ENCODE measurements at places on chromosomes 1 and 21. TPM values are rescaled to one million over a fixed set of nuclear protein-coding genes. Genes with fewer than 3 reads are reported as not detected.
A peak's percentile ranks its signal among the peaks of the same experiment; 100 is the strongest.

The RUNX3 gene
- 2.1 TPM for total RNA-seq

GRCh38 chr1:218851586-218851985 is 322.1 kb upstream of the LYPLAL1 start:
- DNase-seq, result no peak

The TEDDM1 gene
- not detected for total RNA-seq

- DNase-seq, result no peak
Measured at GRCh38 chr1:232179896-232180778, 449.8 kb downstream of the SIPA1L2 start.

The TAL1 gene
- total RNA-seq, result 7.4 TPM

DNA sequence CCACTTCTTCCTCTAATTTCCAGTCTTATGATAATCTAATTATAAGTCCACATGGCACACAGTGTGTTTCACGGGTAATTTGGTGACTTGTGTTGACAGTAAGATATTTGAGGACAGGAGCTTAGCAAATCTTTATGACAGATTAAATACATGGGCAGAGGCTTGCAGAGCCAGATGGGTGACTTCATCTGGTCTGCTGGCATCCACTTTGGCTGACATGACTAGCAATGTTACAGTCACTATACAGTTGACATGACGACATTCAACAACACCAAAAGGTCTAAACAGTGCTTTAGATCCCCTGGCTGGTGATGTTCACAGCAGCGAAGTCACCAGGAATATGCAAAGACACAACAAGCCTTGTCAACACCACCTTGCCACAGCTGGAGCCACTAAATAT is 147.2 kb downstream of the ETS2 start:
- peak; percentile 10 for DNase-seq

DNA sequence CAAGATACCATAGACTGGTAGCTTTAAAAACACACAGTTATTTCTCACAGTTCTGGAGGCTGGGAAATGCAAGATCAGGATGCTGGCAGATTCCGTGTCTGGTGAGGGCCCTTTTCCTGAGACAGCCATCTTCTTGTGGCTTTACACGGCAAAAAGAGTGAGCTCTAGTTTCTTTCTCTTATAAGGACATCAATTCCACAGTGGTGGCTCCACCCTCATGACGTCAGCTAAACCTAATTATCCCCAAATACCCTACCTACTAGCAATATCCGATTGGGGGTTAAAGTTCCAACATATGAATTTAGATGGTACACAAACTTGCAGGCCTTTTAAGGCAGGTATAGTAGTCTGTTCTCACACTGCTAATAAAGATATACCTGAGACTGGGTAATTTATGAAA is 77.7 kb downstream of the PRRX1 start:
- no peak for DNase-seq

The CFHR3 gene
- total RNA-seq, result not detected

The KRTAP19-1 gene
- not detected for total RNA-seq

The FAM177B gene
- total RNA-seq, result 24.0 TPM
